ENCODE measurements at places on chromosomes 3 and 15.

DNA sequence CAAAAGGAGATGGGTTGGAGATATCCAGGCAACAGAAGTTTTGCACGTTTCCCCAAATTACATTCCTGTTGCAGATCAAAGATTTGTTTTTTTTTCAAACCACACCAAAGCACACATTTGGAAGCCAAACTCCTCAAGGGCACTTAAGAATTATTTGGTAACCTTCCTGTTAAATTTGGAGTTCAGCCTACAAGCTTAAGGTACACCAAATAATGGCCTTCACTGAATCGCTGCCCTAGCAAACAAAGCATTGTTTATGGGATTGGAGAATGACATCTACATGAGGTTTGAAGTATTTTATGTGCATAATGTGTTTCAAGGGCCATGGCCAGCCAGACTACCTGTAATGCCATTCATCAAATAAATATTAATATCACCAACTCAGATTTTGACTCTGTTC lies 357.9 kb downstream of the RORA start:
- DNase-seq, result no peak

DNA sequence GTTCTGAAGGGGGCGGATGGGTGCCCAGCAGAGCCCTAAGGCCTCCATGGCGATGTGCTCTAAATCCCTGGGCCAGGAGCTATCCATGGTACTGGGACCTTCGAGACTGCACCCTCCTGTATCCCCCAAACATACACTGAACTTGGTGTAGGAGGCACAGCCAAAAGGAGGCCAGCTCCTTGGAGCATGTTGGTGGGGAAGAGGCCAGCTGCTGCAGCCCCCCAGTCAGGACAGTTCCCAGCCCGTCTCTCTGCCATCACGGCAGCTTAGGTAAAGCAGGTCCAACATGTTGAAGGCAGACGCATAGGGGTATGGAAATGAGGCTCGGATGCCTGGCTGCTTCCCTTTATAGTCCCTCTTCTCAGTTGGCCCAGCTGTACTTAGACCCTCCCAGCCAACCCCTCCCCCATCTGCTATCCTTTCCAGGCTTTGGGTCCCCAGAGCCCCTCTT lies 1.8 kb downstream of the CAMKV start:
- DNase-seq, result no peak

DNA sequence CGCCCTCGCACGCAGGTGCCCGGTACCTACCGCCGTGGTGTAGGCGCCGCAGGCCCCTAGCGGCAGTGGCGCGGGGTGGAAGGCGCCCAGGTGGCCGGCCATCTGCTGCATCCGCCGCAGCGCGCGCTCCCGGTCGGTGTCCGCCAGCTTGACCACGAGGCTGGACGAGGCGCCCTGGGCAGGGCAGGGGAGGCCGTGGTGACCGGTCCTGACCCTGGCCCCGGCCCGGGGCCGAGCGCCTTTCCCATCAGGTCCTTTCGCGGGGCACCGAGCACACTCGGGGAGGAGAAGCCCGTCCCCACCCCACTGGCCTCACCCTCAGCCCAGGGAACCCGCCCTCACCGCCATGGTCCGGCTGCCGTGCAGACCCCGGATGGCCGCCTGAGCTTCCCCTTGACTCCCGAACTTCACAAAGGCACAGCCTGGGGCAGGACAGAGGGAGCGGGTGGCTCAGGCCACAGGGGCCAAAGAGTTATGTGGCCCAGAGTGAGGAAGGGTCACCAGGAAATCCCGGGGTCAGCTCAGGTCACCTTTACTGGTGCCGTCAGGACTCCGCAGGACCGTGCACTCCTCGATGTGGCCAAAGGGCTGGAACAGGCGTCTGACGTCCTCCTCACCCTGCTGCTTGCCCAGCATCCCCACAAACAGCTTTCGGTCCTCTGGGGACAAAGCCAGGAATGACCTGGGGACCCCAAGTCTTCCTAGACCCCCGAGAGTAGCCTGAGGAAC lies 17.4 kb upstream of the PARP6 start:
- no peak for DNase-seq

GRCh38 chr3:84194029-84194428 lies 764.8 kb upstream of the CADM2 start:
- no peak for DNase-seq

DNA sequence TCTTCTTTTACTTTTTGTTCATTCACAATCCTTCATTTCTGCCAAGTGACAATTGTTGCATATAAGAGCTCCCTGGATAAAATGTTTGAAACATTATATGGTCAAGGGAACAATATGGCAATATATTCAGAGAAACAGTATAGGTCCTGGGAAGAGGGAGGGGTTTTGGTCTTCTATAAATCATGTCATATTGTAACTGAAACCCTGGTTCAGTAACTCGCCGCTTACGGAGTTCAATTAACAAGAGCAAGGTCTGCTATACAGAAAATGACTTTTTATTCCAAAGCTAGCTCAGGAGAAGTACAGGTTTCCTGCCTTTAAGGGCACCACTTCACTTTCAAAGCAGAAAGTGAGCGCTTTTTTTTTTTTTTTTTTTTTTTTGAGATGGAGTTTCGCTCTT lies 522.1 kb upstream of the TGFBR2 start:
- no peak for DNase-seq

DNA sequence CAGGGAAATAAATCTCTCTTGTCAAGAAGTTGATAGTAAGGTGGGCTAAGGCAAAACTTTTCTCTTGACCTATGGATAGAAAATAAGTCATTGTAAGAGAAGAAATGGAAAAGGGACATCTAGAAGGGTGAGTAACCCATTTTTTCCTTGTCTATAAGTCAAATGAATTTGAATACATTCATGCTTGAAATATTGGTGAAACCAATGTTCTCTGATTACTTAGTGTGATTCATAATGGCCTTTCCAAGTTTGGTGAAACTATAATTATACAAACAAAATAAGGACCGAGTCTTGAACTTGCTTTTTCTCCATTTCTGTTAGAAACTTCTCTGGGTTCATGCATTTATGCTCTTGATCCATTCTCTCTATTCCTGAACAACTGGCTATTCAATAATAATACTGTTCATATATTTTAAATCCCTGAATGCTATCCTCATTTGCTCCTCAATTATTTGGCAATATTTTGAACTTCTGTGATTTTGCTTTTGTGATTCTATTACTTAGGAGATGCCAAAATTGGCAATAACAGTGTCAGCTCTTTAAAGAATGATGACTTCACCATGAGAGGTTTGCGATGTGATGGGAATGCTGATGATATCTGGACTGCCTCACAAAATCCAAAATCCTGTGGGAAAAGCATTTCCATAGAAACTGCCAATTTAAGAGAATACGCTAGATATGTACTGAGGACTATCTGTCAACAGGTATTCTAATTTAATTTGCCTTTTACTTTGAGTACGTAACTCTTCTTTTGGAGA lies 12.3 kb downstream of the P2RY12 start:
- no peak for DNase-seq

DNA sequence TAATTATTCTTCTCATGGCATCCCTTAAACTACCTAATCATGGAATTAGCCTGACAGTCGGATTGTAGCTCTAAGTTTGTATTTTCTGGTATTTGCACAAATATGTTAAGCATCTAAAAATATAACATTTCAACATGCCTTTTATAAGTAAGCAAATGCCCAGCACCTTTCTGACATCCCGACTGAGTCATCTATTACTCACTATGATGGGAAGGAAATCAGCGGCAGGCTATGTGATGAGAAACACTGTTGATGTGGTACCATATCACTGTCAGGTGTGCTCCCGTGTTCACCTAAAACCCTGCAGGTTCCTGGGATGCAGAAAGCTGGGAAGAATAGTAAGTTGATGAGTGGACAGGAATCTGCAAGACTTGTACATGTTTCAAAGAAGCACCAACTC lies 367.8 kb upstream of the IL12A start:
- DNase-seq, result no peak

- DNase-seq, result no peak
Measured at GRCh38 chr15:32802286-32802936, 84.6 kb downstream of the GREM1 start.

DNA sequence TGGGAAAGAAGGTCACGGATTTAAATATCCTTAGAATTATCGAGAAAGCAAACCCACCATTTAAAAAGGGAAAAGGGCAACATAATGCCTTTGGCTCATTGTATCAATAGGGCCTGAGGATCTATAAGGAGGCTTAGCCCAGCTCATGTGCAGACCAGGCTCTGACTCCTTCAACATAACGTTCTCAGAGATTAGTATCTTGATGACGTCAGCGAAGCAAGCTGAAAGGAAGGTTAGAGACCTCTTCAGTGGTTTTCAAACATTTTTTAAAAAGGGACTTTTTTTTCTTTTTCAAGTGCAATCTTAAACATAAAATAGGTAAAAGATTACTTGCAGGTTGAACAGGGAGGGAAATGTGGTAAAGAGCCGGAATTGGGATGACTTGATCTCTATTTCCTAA lies 463.9 kb upstream of the ADAMTS9 start:
- DNase-seq, result no peak

- DNase-seq, result no peak
Measured at GRCh38 chr3:72238801-72239200, 453.9 kb upstream of the PROK2 start.

DNA sequence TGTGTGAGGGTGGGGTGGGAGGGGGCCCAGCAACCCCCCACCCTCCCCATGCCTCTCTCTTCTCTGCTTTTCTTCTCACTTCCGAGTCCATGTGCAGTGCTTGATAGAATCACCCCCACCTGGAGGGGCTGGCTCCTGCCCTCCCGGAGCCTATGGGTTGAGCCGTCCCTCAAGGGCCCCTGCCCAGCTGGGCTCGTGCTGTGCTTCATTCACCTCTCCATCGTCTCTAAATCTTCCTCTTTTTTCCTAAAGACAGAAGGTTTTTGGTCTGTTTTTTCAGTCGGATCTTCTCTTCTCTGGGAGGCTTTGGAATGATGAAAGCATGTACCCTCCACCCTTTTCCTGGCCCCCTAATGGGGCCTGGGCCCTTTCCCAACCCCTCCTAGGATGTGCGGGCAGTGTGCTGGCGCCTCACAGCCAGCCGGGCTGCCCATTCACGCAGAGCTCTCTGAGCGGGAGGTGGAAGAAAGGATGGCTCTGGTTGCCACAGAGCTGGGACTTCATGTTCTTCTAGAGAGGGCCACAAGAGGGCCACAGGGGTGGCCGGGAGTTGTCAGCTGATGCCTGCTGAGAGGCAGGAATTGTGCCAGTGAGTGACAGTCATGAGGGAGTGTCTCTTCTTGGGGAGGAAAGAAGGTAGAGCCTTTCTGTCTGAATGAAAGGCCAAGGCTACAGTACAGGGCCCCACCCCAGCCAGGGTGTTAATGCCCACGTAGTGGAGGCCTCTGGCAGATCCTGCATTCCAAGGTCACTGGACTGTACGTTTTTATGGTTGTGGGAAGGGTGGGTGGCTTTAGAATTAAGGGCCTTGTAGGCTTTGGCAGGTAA lies 8.1 kb downstream of the FAM131A start:
- DNase-seq, result peak; percentile 82

GRCh38 chr15:27805261-27806220 lies 293.6 kb downstream of the OCA2 start:
- DNase-seq, result no peak

- DNase-seq, result no peak
Measured at GRCh38 chr3:58562498-58562897, 14.7 kb downstream of the FAM107A start.

DNA sequence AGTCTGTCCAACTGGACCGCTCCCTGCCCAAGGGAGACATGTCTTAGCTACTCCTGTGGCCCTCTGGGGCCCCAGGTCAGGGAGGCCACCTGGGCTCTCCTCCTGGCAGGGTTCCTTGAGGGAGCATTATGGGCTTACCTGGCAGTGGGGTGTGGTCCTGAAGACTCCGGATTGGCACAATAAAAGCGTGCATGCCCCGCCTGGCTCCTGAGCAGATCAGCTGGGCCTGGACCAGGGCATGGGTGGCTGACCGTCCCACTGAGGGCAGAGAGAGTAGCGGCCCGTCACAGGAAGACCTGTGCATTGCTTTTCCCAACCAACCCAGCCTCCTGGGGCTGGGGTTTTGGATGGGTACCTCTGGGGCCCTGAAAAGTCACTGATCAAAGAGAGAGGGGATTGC lies 5.4 kb downstream of the ACOX2 start:
- DNase-seq, result no peak

GRCh38 chr3:198088421-198088955 lies 128.5 kb downstream of the LMLN start:
- no peak for DNase-seq

GRCh38 chr3:78430741-78431140 lies 1337.1 kb downstream of the ROBO1 start:
- DNase-seq, result no peak

DNA sequence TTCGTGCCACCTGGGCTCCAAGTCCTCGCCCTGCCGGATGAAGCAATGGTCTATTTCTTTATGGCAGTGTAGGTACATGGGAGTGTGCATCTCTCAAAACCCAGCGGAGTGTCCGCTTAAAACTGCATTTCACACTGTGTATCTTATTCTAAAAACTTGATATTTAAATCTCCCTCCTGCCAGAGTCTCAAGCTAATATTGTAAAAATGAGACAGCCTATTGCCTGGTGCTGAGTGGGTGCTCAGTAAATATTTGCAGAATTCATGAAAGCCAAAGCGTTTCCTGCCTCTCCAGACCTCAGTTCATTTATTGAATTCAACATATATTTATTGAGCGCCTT lies 330 bp upstream of the TBC1D2B start:
- no peak for DNase-seq

DNA sequence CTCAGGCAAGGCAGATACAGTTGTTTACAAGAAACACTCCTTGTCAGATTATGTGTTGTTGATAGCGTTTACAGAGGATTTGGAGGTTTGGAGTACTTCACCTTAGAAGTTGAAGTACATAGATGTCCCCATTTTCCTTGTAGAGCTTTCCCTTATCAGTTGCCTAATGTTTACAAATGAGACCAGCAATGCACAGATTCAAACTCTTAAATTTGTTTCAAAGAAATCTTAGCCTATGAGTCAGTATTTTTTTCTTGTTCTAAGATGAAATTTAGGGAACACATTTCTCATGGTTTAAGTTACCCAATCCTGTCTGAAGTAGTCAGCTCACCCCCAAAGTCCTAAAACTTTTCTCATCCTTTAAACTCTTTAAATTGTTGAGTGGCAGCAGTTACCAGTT lies 6.3 kb upstream of the EIF5A2 start:
- DNase-seq, result no peak

GRCh38 chr3:59133311-59133710 lies 83.5 kb upstream of the CFAP20DC start:
- DNase-seq, result no peak

Measured in C1 segment of cervical spinal cord (tissue), 14 donors.